ENCODE measurements at places on chromosomes 6 and 20.

GRCh38 chr6:5078121-5078669 is 6.9 kb upstream of the PPP1R3G start:
- DNase-seq: no peak

GRCh38 chr6:39681674-39682121 is 43.5 kb downstream of the KIF6 start:
- no peak for DNase-seq

- no peak for DNase-seq
Observed at GRCh38 chr6:170085475-170086401, 205.1 kb downstream of the DLL1 start.

DNA sequence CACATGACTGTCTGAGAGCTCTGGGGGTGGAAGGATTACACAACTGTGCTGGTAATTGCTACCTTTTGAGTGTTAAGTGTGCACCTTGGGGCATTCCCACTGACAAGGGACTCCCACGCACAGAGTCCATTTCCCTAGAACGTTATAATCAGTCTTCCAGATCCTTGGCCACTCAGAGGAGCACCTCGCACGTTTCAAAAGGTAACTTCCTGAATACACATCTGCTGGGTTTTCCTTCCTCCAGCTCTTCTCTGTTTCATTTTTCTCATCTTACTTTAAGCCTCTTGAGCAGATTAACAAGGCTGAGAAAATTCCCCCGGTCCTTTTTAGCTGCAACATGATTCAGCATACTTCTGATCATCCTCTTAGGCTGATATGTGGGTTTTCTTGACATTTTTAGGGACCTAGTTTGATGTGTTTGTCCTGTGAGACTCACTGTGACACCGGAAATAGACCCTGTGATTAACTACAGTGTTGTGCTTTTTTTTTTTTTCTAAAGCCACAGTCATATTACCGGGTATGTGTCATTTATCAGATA is 98.4 kb upstream of the DUSP22 start:
- no peak for DNase-seq

GRCh38 chr20:23596579-23597250 is 9.0 kb downstream of the CST9 start:
- no peak for DNase-seq

DNA sequence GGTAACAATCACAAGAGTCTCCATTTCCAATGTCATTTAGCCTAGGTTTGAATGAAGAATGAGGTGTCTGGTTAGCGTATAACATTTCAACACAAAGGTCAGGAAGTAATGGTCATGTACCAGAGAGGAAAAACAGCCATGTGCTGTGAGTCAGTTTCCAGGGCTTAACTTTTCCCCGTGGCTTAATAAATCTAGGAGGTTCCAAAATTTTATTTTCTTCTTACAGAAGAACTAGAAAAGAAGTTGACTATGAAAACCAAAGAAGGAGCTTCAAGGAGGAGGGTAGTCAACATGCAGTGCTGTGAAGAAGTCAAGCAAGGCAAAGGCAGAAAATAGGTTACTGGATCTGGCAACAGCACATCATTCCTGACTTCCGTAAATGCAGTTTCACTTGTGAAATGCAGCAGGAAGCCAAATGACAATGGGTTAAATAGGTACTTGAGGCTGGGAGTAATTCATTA is 8.4 kb upstream of the GABRR2 start:
- no peak for DNase-seq

- DNase-seq: no peak
Observed at GRCh38 chr6:120083186-120083585, 733.6 kb upstream of the MAN1A1 start.

GRCh38 chr20:46572153-46572552 is 21.7 kb upstream of the OCSTAMP start:
- no peak for DNase-seq

- DNase-seq: no peak
Observed at GRCh38 chr6:11798096-11798495, 19.5 kb upstream of the ADTRP start.

DNA sequence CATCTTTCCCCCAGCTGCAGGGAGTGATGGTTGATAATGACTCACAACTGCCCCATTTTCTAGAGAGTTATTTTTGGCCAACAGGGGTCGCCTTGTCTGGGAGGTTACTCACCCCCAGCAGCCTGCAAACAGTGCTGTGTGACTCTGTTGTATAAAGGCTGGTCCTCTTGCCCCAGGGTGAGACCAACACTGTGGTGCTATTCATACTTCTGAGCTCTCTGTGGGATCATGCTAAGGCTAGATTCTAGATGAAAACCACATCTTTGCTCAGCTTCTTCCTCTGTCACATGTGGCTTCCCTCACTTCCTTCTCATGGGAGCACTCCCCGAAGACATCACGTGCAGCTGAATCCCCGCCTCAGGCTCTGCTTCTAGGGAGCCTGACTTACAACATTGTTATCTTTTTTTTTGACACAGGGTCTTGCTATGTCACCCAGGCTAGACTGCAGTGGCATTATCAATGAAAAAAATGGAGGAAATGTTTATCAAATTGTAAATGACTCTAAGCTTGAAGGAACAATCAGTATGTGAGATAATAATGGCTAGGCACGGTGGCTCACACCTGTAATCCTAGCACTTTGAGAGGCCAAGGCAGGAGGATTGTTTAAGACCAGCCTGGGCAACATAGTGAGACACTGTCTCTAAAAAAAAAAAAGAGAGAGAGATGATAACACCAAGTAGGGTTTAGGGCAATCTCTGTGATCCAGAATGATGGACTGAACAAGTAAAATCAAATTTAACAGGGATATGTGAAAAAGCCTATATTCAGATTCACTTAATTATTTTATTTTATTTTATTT is 55.7 kb upstream of the SLC23A2 start:
- DNase-seq: no peak

- no peak for DNase-seq
Observed at GRCh38 chr6:45971287-45971686, 44.4 kb downstream of the CLIC5 start.

- DNase-seq: no peak
Observed at GRCh38 chr6:12034349-12034748, 22.2 kb downstream of the HIVEP1 start.

DNA sequence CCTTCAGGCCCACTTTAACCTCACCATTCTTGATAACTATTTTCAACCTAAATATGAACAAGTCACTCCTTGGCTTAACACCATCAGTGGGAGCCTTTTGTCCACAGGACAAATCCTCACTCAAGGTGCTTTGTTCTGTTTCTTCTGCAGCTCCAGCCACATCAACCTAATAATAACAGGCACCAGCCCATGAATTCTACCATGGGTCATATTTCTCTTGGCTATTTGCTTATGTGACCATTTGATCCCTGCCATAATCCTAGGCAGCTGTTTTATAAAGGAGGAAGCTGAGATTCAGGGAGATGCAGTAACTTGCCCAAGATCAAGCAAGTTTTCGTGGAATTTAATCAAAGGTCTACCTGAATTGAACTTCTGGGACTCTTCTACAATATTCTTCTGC is 561.3 kb downstream of the DHX35 start:
- DNase-seq: no peak

DNA sequence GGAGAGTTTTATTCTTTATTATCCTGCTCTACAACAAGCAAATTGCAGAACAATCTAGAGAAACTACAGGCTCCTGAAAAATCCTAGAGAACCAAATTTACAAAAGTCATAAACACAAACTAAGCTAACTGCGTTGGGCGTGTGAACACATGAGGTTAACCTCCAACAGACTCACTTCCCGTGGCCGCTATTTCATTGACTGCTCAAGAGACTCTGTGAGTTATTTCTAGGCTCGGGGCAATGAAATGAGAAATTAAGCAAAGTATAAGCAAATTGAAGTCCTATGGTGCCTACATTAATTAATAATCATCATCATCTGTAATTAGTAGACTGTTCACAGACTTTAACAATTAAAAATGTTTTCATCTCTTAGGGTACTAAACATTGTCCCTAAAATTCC is 100.0 kb downstream of the MBOAT1 start:
- no peak for DNase-seq

GRCh38 chr6:22779062-22779461 is 209.7 kb downstream of the HDGFL1 start:
- no peak for DNase-seq

GRCh38 chr6:63764318-63764916 is 128.8 kb downstream of the PHF3 start:
- DNase-seq: no peak

- no peak for DNase-seq
Observed at GRCh38 chr20:54103762-54104600, 33.6 kb upstream of the BCAS1 start.

- no peak for DNase-seq
Observed at GRCh38 chr6:395432-396125, 4.0 kb downstream of the IRF4 start.

DNA sequence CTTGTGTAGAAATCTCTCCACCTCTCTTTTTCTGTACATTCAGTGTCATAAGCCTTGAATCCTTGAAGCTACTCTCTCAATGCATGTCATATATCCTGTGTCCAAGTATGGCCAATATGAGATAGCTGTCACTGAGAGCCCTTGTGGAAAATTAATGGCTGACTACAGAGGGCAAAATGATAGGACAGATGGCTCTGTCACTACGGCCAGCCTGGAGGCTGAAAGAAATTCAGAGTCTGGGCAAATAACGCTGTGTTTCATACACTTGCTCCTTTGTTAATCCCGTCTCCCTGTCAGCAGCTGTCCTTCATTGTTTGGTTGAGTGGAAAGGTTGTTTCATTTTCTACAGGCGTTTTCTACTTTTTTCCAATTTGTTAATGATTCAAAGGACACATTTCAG is 70.4 kb upstream of the VGLL2 start:
- DNase-seq: no peak

- no peak for DNase-seq
Observed at GRCh38 chr6:67285770-67286495, 1349.1 kb upstream of the ADGRB3 start.

GRCh38 chr6:155996151-155996550 is 540.5 kb upstream of the NOX3 start:
- DNase-seq: no peak

DNA sequence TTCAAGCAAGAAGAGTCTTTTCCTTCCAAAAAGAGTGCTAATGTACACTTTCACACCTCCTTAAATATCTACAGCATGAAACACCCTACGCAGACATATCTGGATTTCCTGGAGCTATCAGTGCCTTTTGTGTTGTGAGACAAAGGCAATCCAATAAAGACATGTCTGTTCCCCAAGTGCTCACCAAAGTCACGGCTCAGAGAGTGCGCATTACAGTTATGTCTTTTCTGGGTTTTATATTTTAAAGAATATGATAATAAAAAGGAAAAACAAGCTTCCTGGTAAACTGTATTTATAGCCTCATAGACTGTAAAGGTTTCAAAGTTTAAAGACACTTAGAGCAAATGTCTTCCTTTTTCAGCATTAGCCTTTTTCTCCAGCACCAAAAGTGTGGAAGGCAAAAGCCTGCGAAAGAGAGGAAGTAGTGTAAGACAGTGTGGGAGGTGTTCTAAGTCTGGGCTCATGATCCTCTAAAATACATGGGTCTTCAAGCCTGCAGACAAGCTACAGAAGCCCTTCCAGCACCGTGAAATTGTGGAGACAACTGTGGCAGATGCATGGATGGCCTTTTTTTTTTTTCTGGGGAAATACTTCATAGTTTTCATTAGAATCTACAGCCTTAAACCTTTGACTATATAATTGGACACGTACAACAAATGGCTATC is 135.0 kb upstream of the SLC35B3 start:
- DNase-seq: no peak

DNA sequence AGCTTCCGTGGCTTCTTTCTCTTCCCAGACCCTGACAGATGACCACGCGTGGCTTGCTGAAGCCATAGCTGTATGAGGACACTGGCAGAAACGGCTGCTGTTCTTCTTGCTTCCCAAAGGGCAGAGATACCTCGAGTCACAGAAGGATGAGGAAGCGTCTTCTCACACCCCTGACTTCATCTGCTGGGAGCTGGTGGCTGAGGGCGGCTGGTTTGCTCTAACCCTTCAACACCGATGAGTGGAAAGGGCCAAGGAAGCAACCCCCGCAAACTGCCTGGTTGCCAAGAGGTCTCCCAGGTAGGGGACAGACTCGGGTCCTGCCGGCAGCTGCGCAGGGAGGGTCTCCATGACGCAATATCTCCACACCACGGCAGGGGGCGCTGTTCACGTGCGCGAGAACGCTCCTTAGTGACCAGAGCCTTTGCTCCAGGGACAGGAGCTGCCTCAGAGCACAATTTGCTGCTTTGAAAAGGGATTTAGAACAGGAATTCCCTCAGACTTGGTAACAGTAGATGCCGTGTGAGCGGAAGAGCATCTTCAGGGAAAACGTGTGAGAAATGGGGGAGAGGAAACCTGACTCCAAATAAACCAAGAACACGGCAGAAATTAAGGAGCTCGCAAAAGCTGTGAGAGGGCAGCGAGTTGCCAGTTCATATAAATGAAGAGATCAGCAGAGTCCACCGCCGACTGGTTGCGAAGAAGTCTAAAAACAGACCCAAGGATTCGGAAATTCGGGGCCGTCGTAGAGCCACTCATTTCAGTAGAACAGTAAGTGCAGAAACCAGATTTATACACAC is 80.2 kb downstream of the ERMARD start:
- DNase-seq: peak; percentile 95

GRCh38 chr6:82408952-82409431 is 45.4 kb downstream of the TPBG start:
- no peak for DNase-seq

DNA sequence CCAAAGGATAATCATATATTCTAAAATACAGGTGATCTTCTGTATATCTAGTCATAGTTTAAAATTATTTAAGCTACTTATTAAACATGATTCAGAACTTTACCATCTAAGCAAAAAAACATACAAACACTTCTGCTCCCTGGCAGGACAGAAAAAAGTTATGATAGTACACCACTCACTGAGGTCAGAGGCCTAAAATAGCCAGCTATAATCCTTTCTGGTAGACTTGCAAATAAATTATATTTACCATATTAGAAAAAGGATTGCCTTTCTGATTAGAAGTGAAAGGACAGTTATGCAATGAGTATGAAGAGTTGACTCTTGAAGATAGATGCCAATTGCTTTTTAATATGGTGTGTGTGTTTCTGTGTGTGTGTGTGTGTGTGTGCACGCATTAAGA is 207.4 kb downstream of the BMP2 start:
- no peak for DNase-seq

DNA sequence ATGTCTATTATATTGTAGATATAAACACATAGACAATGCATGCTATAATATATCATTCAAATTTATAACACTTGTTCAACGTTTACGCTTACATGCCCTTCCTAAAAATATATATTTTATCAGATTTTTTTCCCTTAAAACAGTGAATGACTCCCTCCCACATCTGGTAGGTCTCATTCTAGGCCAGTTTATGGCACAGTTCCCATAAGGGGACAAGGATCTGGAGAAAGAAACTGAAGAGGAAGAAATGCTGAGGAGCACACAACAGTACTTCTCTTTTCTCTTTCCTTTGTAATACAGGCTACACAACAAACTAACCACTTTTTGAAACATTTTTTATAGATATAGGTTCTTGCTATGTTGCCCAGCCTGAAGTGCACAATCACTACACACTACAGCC is 48.6 kb upstream of the RCAN2 start:
- no peak for DNase-seq

- no peak for DNase-seq
Observed at GRCh38 chr20:23568320-23568970, at the start of gene CST9L. Gene CST9L (minus strand): TSS chr20:23568484. CDS start chr20:23568450, 34 bp downstream.

- no peak for DNase-seq
Observed at GRCh38 chr6:1635305-1636010, 25.7 kb downstream of the FOXC1 start.

Measured in vagina (tissue), 2 donors.